GM13977 (cell line): ENCODE measurements at places on chromosomes 4 and X.

DNA sequence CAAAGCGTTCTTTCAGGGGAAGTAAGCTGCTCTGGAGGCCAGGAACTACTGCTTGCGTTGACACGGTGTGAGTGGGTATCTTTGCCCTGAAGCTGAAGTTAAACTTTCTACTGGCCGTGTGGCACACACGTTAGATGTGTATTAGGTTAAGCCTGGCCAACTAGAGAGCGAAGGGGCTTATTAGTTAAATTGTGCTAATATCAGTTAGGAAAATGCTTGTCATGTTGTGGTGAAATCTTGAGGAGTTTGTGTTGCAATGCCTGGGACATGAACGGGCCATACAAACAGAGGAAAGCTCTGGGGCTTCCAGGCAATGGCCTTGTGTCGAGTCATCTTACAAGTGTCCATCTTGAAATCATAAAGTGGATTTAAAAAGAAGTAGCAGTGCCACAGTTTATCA lies 62.6 kb downstream of the NSUN7 start:
- DNase-seq, result no peak

DNA sequence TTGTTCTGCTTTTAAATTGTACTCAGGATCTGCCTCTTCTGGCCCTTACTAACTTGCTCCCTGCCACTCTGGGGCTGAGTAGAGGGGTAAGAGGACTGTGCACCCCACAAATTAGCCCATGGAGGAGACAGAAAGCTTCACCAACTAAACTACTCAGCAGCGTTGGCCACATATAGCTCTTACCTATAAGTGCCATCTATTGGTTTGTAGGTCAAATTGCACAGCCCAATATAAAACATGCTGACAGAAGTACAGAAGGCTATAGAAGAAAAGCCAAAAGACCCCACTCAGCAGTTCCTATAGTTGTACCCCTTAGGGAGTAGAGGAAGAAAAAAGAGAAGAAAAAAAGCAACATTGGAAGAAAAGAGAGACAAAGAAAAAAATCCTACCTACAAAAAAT lies 341.2 kb upstream of the FMR1 start:
- no peak for DNase-seq

DNA sequence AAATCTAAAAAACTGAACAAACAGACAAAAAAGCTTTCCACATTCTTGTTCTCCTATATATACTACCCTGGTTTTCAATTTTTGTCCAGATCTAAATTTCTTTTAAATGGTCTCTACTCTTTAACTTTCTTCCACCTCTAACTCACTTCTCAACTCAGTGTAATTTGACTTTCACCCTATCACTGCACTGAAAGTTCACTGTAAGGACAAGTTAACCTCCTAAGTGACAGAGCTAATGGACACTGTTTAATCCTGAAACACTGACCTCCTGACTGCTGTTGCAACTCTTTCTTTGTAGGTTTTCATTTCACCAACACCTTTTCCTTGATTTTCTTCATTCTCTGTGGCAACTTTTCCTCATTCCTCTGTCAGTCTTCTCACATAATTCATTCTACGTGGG lies 50.0 kb downstream of the ATOH1 start:
- DNase-seq, result no peak

DNA sequence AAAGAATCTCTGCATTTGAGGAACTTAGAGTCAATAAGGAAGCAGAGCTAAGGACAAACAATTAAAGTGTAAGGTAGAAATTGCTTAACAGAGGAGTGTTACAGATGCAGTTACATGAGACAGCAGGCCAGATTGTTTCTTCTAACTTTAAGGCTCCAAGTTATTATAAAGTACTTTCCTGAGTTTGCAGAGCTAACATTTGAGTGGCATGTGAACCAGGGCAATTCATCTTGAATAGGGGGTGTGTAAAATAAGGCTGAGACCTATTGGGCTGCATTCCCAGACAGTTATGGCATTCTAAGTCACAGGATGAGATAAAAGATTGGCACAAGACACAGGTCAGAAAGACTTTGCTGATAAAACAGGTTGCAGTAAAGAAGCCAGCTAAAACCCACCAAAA lies 7.6 kb upstream of the LNX1 start:
- DNase-seq, result no peak

DNA sequence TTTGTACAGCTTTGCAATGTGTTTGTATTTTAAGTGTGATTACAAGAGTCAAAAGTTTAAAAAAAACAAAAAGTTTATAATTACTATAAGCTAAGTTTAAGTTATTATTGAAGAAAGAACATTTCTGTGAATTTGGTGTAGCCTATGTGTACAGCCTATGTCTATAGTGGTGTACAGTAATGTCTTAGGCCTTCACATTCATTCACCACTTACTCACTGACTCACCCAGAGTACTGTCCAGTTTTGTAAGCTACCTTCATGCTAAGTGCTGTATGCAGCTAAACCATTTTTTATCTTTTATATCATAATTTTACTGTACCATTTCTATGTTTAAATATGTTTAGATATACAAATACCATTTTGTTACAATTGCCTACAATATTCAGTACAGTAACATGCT lies 182.3 kb downstream of the RPA4 start:
- no peak for DNase-seq

DNA sequence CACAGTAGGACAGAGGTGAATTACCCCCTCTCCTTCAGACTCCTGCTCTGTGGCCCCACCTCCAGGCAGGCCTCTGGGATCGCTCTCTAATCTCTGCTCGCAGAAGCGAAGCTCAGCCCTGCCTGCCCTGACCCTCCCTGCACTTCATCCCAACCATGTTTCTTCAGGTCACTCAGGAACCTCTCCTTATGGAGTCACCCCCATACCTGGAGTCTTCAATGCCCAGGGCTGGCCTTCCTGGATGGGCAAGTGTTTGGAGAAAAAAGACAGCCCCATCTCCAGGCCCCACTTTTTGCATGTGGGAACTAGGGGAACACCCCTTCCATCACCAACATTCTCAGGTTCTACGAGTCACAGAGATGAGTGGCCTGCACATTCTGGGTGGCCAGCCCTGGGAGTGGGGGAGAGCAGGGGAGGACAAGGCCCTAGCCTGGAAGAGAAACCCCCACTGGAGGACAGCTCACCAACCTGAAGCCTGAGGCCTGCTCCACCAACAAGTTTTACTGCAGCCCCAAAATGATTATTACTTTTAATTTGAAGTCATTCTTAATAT lies 90.8 kb downstream of the PPP2R2C start:
- no peak for DNase-seq
